ENCODE measurements at places on chromosomes 7 and 10. TPM values are rescaled to one million over a fixed set of nuclear protein-coding genes. Genes with fewer than 3 reads are reported as not detected.

Gene MCM10
- total RNA-seq = 68.1 TPM

Gene FKBP9
- total RNA-seq = 27.2 TPM

DNA sequence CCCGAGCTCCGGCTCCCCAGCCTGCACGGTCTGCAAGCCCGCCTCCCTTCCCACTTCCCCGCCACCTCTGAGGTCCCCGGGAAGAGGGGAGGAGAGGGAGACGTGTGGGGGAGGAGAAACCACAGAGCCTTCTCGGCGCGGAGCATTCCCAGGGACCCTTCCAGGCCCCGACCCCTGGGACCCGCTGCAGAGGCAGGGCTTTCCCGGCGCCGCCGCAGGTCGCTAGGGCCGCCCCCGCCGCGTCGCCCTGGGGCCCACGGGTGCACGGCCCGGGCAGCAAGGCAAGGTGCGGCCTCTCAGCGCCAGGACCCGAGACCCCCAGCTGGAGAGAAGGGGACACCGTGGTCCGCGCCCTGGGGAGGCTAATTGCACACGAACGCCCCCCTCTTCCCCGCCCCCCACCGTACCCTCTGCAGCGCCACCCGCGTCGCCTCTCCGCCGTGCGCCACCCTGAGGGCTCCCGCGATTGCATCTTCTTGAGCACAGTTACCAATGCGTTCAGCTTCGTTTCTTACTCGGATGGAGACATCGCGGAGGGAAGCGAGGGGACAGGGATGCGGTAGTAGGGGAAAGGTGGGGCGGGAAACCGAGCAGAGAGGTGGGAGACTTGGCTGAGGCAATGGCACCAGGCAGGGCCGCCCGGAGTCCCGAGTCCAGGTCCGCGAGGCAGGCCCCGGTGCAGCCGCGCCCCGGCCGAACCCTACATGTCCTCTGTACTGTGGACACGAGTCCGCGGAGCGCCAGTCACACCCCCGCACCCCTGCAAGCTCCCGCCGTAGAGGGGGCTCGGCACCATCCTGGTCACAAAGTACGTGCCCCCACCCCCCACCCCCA, 28.9 kb downstream of the SKIDA1 start:
- peak overlapping the region; percentile 71 for H3K4me3 ChIP-seq
- peak; percentile 68 for DNase-seq
- H3K4me1 ChIP-seq = peaks cover 42% of the 10 kb centered on the region
- no peaks in the 10 kb centered on the region for H3K36me3 ChIP-seq

Gene EIF3B
- 387 TPM for total RNA-seq

Gene CYP2C9
- 0.22 TPM for total RNA-seq

Gene HOXA9
- total RNA-seq = not detected

Gene WEE2
- total RNA-seq = not detected
